NCI-H2107 (cell line): ENCODE measurements at places on chromosomes 2 and 18.

GRCh38 chr2:203737360-203737759 lies 30.9 kb downstream of the CD28 start:
- DNase-seq, result no peak

- DNase-seq, result no peak
Observed at GRCh38 chr18:76391746-76392145, 103.3 kb downstream of the ZNF516 start.

DNA sequence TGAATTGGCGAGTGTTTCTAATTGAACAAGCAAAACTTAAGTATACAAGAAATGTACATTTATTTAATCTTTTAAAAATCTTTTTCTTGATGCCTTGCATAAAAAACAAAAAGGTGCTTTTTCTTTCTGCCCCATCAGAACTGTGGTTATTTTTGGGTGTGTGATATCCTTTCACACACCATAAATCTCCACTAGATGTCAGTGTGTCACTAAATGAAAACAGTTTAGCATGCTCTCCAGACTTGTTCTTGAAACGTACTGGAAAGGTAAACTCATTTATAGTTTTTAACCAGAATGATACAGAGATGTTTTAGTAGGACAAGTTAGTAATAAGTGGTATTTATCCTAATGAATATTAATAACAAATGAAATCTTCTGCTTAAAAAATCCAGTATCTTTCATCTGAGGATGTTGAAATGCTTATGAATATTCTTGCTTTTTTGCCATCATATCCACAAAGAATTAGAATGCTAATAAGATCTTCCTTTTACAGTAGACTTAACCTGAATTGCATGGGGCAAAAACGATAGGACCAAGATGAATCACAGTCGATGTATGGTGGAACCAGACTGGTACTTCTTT lies 96.8 kb downstream of the UBE2E3 start:
- peak; percentile 9 for DNase-seq

DNA sequence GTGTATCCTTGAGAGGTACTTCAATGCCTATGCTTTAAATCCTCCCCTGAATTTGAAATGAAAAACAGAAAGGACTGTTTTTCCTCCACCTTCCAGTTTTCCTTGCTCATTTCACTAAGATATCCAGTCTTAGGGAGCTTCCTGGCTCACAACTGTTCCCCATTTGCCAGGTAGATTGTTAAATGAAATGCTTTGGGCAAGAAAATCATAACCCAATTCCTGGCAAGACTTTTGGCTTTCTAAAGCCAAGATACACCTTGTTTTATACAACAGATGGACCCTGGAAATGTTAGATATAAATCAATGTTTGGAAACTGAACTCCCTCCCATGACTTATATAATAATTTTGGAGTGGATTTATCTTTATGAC lies 3.6 kb upstream of the CHMP3 start:
- DNase-seq, result no peak

DNA sequence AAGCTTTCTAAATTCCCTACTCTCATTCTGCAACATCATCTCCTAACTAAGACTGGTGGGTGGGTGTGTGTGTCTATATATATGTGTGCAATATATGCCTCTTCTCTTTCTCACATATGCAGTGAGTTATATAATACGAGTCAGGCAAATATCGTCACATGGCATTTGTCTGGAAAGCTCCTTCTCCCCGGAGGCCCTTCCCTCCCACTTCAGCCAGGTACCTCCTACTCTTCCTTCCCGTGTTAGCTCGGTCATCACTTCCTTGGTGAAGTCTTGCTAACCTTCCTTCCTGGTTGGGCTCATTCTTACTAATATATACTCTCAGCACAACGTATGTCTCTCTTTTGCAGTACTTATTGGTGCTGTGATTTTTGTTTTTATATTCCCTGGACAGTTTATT lies 66.4 kb upstream of the NCK2 start:
- no peak for DNase-seq

- DNase-seq, result no peak
Observed at GRCh38 chr2:159484532-159484931, 131.8 kb downstream of the BAZ2B start.

DNA sequence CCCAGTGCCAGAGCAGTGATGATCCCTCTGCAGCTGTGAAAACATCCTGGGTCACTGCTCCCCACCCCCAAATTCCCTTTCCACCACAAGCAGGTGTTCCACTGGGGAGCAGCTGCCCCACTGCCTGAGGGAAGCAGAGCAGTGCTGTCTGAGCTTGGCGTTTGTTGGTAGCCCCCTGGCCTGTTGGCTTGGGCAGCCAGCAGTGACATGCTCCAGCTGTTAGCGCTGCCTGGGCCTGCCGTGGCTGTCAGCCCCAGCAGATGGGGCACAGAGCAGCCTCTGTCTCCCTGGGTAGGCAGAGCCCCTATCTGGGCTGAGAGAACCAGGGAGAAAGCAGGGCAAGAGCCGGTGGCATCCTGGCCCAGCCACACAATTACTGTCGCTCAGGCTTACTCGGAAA lies 247.7 kb downstream of the GLI2 start:
- no peak for DNase-seq

- no peak for DNase-seq
Observed at GRCh38 chr18:12960853-12961397, 13.1 kb downstream of the SEH1L start.

DNA sequence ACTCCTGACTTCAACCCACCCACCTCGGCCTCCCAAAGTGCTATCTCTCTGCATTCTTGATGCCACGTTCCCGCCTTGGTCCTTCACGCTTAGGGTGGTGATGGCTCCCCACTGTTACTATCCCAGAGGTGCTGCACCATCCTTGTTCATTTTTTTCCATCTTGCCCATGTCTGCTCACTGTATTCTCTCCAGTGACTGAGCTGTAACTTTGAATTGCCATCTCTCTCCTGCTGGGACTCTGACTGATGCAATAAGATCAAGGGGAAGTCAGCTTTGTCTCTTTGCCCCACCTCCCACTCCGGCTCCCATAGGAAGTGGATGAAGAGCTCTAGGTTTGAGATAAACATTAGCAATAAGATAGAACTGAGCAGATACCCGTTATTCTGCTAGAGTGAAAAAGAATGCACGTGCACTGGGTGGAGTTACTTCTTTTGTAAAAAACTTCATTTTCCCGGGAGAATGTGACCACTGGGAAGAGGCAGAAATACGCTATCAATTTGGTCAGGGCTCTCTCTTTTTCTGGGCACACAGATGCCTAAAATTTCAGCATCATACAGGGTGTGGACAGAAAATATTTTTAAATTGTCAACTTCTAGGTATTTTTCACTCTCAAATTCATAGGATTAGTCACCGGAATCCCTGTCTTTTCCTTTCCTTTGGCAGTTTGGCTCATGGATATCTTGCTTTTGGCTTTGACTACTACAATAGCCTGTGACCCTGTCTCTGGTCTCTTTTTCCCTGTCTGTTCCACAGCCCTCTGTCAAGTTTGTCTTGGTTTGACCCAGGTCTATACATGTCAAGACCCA lies 105.4 kb downstream of the POLR1A start:
- no peak for DNase-seq

GRCh38 chr2:118835746-118836410 lies 11.6 kb downstream of the EN1 start:
- no peak for DNase-seq

- no peak for DNase-seq
Observed at GRCh38 chr2:183408562-183408961, 284.3 kb downstream of the NUP35 start.

GRCh38 chr2:216285701-216286100 lies 86.6 kb downstream of the MARCHF4 start:
- DNase-seq, result no peak

DNA sequence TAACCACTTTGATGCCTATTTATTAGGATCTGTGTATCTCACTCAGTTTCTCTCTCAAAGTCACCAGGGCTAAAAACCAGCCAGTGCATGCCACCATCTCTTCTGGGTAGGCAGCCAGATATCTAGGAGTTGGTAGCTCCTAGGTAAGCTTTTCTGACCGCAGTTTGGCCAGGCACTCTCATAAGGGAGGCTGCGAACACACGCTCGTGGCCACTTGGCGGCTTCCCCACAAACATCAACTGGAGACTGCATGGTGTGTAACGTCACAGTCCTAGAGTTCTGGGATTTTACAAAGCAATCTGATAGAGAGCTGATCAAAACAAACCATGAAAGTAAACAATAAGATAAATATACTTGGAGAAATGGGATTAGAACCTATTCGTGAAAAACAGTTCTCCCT lies 424.3 kb upstream of the ACVR2A start:
- DNase-seq, result no peak

GRCh38 chr2:227125506-227125905 lies 38.5 kb downstream of the COL4A4 start:
- DNase-seq, result no peak

DNA sequence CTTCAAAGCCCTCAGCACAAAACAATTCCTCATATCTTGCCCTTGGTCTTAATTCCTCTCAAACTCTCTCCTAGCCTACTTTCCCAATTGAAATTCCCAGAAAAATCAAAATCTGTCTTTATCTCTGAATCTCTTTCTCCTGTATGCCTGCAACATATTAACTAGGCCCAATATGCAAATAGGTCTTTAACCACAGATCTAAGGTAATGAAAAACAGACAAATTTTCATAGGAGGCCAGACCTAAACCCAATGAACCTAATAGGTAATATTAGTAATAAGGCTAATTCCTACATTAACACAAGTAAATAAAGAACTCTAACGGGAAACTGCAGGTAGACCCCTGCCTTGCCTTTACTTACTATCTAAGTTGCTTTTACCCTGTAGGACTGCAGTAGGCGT lies 41.4 kb downstream of the WDR33 start:
- DNase-seq, result no peak

DNA sequence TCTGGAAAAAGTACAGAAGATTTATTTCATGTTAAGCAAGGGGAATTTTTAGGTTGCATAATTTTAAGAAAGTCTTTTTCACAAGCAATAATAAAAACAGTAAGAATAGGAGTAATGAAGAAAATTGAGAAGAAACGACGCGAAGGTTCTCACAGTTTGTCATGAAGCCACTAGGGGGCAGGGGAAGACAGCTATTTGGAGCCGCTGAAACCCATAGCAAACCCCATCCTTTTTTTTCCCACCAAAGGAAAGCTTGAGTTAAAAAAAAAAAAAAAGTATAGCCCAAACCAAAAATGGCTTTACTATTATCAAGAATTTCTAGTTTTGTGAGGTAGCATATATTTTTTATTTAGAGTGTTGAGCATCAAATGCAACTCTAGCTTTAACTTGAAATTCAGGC lies 300.9 kb downstream of the PHLPP1 start:
- DNase-seq, result peak; percentile 67

- DNase-seq, result no peak
Observed at GRCh38 chr2:41483982-41484857, 563.6 kb upstream of the PKDCC start.

- no peak for DNase-seq
Observed at GRCh38 chr2:109689182-109689930, 75.2 kb downstream of the SOWAHC start.

DNA sequence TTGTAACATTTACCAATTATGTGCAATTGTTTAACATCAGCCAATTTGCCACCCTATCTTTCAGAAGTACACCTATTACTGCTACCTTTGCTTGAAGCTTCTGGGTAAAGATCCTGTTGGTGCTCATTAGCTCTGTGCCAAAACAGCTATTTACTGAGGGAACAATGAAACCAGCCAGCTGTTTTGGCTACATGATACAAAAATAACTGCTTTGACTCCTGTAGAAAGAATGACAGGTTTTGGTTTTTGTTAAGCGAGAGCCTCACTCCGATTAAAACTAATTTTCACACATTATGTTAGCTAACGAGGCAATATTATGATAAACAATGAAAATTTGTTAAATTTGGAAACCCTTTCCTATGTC lies 907.0 kb downstream of the EPHA4 start:
- DNase-seq, result no peak

GRCh38 chr2:19119326-19120001 lies 239.0 kb downstream of the OSR1 start:
- DNase-seq, result no peak

- no peak for DNase-seq
Observed at GRCh38 chr2:114128263-114128662, 238.4 kb downstream of the ACTR3 start.

- no peak for DNase-seq
Observed at GRCh38 chr2:133342286-133343017, 225.8 kb downstream of the NCKAP5 start.

DNA sequence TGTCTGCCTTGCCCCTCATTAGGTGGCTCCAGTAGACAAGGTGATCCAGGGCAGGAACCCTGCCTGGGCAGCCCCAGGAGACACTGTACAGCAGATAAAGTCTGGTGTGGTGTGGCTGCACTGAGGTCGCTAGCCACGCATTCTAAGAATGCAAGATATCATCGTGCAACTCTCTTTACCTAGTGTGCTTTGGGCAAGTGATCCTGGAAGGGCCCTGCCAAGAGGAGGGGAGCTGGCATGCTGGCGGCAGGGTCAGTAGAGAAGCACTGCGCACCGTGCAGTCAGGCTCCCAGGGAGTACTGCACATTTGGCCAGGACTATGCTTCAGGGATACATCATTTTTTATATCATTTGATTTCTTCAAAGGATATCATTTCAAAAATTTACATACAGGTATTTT lies 195.3 kb upstream of the SMAD2 start:
- no peak for DNase-seq
